NCI-H2029 (cell line): ENCODE measurements at places on chromosomes 13 and 19.

DNA sequence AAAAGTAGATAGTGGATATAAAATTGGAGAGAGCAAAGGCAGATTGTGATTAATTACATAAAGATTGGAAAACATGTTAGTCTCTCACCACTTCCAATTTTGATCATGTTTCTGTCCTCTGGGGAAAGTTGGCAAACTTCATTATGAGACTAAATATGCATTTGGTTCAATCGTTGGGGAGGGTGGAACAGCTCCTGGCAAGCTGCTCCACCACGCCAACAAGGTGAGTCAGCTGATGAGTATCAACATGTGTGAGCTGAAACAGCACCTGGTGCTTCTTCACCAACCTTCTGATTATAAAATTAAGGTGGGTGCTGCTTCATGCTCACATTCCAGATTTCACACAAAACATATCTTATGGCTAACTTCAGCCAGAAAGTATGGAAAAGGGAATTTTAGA is 1784.6 kb downstream of the SLITRK5 start:
- DNase-seq = no peak

DNA sequence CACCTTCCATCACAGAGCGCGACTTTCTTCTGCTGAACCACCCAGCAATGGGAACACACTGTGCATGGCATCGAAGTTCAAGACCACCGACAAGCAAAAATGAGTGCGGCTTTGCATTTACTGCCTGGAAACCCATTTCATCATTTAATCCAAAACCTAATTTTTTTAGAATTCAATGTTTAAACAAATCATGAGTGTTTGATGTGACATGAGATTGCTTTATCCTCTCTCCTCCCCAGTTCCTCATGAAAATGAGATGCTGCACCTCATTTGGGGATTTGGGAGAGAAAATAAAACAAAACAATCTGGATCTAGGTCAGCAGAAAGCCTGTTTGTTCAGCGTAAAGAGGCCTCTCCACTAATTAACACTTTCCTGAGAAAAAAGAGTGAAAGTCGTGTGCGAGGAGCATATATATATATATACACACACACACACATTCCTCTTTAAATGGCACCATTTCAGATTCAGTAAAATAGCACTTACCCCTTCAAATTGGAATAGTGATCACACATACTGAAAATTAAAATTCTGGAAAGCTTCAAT is 126.2 kb downstream of the DCT start:
- no peak for DNase-seq

DNA sequence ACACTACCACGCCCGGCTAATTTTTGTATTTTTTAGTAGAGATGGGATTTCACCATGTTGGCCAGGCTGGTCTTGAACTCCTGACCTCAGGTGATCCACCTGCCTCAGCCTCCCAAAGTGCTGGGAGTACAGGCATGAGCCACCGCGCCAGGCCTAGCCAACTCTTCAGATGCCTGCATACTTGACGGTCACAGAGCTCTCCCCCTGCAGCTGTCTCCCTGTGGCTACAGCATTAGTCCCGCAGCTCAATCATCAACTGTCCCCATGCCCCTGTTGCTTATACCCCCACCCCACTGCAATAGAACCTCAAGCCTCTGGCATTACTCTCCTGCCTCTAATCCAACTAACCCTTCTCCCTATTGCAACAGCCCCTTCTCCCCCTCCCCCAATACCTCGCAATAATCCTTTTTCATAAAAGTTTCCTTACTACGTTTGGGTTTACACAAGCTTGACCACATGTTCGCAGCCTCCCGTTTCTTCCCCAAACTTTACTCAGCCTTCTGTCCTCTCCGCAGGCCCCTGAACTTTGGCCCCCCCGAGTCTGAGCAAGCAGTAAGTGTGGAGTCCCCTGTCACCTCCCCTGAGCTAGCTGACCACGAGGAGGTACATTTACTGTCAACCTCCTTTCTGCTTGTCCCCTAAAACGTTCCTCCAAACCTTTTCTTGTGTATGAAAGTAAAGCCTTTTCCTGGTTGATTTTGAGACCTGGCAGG is 1.7 kb downstream of the ZNF77 start:
- no peak for DNase-seq

- DNase-seq = no peak
These were observed 18.2 kb upstream of the UBAC2 start for GRCh38 chr13:99182439-99182838.

GRCh38 chr19:10111405-10111811 is at the start of gene P2RY11:
TSS of gene P2RY11 (plus strand) at chr19:10111693. CDS start at chr19:10111722, 29 bp downstream.
- DNase-seq = no peak

GRCh38 chr19:49895566-49896297 is 955 bp downstream of the IL4I1 start:
- no peak for DNase-seq

DNA sequence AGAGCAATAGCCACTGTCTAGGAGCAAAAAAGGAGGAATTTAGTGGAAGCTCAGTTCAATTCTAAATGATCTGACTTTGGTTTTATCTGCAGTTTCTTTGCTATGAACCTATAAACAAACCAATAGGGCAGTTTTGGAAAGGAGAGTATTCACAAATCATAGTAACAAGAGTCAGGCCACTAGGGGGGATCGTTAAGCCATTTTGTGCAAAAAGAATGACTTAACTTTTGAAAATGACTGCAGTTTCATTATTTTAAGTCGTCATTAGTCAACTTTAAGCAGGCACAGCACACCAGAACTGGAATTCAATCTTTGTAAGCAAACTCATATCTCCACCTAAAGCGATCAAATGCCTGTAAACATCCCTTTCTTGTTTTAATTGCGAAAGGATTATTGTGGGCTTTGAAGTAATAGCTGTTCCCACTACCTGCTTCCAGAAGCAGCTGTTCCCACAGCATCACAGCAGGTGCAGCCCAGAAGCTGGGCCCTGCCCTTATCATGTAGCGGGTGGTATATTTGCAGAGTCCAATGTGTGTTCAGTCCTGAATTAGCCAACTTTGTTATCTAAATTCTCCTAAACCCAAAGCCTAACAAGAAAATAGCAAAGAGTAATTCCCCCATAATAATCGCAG is 51.5 kb downstream of the SOX21 start:
- DNase-seq = no peak

DNA sequence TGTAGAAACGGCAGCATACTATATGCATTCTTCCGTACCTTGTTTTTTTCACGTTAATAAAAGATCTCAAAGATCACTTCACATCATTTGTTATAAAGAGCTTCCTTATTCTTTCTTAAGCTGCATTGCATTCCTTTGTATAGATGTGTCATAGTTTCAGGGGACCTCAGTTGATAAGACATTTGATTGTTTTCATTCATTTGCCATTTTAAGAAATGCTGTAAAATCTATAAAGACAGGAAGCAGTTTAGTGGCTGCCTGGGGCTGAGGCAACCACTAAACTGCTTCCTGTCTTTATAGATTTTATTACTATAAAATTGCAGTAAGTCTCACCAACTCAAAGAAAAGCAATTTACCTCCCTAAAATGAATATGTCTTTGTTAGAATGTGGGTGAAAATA is 59.4 kb downstream of the ZDHHC20 start:
- no peak for DNase-seq

DNA sequence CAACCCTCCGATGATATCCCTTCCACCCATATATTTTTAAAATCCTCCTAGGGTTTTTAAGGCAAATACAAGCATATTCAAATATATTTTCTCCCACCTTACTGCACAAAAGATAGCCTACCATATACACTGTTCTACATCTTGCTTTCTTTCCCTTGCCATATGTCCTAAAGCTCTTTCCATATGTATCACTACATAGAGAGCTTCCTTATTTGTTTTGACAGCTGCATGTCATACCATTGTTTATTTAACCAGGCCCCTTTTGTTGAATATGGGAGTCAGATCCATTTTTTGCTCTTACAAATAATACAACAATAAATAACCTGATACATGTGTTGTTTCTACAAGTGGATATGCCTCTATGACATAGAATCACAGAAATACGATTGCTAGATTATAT is 32.8 kb upstream of the WDFY2 start:
- no peak for DNase-seq

GRCh38 chr13:67278235-67278634 is 48.1 kb upstream of the PCDH9 start:
- no peak for DNase-seq

- DNase-seq = no peak
These were observed 79.7 kb downstream of the LMO7 start for GRCh38 chr13:75715601-75716523.

GRCh38 chr13:104460554-104460953 is 1394.3 kb upstream of the SLC10A2 start:
- no peak for DNase-seq

DNA sequence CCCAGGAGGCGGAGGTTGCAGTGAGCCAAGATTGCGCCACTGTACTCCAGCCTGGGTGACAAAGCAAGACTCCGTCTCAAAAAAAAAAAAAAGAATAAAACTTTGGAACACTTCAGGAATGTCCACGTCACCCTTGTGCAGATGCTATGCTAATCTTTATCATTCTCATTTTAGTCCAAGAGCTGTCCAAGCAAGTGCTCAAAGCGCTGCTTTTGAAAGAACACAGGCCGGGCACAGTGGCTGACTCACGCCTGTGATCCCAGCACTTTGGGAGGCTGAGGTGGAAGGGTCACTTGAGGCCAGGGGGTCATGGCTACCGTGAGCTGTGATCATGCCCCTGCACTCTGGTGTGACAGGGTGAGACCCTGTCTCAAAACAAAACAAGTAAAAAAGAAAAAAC is 11.1 kb upstream of the UQCR11 start:
- DNase-seq = no peak

GRCh38 chr13:68850160-68850559 is 1257.5 kb upstream of the ATXN8OS start:
- no peak for DNase-seq

- DNase-seq = no peak
These were observed 462.0 kb downstream of the LIG4 start for GRCh38 chr13:107753291-107753690.

DNA sequence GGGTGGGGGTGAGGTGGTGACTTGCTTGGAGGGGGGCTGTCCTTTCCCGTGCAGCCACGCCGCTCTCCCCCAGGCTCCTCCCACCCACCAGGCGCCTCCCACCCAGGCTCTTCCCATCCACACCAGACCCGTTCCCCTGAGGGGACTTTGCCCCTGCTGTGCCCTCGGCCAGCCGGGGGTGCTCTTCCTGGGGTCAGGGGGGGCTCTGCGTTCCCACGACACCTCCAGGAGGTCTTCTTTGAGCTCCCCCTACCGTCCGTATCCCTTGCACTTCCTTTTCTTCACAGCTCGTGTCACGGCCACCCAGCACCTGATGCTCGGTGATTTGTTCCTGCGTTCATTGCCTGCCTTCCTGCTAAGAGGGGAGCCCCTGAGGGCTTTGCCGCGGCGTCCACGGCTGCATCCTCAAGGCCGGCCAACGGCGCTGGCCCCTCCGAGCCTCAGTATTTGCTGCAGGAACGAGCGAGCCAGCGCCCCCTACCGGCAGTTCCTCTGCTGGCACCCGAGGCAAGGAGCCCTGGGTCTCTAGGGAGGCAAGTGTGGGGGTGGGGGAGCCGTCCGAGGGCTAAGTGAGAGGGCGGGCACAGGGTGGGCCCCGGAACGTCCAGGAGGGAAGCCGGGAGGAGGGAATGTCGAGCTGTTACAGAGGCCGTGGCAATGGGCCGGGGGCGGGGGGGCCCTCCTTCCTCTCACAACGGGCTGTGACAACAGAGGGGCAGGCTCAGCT is 11.8 kb downstream of the LRRC4B start:
- no peak for DNase-seq

- DNase-seq = no peak
These were observed 252.8 kb downstream of the SHISA2 start for GRCh38 chr13:25798998-25799397.

- no peak for DNase-seq
These were observed 3.7 kb upstream of the DOCK9 start for GRCh38 chr13:98981369-98982080.

DNA sequence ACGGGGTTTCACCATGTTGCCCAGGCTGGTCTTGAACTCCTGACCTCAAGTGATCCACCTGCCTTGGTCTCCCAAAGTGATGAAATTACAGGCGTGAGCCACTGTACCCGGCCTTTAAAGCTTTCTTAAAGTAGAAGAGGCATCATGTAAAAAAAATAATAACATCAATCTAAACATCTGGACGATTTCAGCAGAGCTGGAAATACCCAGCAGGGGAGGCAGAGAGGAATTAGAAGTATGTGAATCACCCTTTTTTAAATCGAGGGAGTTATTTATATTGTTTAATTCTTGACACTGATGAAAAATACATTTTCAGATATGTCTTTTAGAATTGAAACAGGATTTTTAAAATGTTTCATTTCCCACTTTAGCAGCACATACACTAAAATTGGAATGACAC is 37.4 kb upstream of the MTIF3 start:
- DNase-seq = no peak

DNA sequence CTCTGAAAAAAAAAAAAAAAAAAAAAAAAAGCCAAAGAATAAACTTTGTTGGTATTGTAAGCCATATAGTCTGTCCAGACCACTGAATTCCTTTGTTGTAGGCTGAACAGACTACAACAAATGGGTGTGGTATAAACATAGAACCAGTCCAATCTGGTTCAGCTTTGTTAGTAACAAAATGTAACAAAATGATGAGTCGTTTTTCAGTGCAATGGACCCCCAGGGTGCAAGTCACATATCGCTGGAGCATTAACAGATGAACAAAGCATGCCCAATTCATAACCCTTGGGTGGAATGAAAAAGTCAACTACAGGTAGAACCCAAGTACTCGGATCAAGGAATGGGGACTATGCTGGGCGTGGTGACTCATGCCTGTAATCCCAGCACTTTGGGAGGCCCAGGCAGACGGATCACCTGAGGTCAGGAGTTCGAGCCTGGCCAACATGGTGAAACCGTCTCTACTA is 13.6 kb upstream of the FCHO1 start:
- DNase-seq = no peak

- DNase-seq = no peak
These were observed 5.3 kb downstream of the ZFP14 start for GRCh38 chr19:36373638-36374156.

- DNase-seq = no peak
These were observed 28.4 kb downstream of the SAE1 start for GRCh38 chr19:47158879-47159503.

DNA sequence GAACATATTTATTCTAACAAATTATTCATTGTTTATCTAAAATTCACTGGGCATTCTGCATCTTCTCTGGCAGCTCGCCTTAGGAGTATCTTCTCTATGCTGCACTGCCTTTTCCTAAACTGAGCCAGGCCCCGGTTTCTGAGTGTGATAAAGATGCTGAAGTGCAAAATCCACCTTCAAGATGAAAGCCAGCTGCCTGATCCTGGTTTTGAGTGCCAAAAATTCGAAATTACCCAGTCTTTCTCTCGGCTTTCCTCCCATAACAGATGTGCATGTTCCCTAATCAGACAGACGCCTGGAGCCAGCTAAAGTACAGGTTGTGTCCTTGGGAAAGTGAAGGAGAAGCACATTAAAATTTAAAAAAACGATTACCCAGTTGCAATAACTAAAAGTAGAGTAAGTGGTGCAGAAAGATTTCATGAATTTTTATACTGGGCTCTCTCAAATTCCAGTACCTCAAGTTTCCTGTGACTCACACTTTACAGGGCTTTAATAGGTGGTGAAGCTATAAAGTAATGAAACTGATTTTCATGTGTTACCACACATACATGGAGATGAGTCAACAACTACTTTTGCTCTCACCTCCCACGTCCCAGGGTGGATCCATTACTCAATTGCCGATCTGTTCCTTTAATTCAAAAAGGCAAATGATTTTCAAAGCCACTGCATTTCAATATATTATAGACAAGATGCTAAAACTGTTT is 65.0 kb upstream of the GTF2F2 start:
- no peak for DNase-seq
